Immature natural killer cell (primary cell): ENCODE measurements at places on chromosomes 16 and 17.

GRCh38 chr16:9212621-9213020, 121.2 kb downstream of the HAPSTR1 start:
- DNase-seq: no peak

- no peak for DNase-seq
These were observed 658 bp upstream of the DUSP3 start for GRCh38 chr17:43779145-43780125.

GRCh38 chr16:66906916-66907836, 11.5 kb downstream of the CDH16 start:
- no peak for DNase-seq

DNA sequence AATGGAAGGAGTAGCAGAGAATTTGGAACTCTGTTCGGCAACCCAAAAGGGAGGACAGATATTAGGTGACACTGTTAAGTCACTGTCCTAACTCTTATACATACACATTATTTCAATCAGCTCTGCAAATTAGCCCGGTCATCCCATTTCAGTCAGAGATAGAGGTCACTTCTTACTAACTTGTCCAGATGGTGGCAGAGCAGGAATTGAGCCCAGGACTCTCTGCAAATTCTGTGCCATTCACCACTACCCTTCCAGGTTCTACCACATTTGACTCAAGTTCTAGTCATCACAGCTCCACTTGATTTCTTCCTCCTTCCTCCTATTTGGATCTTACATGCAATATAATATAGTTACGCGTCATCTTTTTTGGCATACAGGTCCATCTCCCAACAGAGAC, 35.9 kb upstream of the NUDT7 start:
- no peak for DNase-seq

GRCh38 chr17:8826808-8827435, 27.8 kb upstream of the MFSD6L start:
- DNase-seq: no peak

- DNase-seq: no peak
These were observed 2.1 kb upstream of the CUEDC1 start for GRCh38 chr17:57957120-57957850.

DNA sequence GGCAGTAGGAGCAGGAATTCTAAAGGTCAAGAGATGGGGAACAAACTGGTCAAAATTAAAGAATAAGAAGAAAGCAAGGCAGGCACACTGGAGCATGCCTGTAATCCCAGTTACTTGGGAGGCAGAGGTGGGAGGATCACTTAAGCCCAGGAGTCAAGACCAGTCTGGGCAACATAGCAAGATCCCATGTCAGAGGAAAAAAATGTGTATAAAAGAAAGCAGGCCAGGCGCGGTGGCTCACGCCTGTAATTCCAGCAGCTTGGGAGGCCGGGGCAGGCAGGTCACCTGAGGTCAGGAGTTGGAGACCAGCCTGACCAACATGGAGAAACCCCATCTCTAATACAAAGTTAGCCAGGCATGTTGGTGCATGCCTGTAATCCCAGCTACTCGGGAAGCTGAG, 43.9 kb downstream of the ZNF207 start:
- DNase-seq: no peak

DNA sequence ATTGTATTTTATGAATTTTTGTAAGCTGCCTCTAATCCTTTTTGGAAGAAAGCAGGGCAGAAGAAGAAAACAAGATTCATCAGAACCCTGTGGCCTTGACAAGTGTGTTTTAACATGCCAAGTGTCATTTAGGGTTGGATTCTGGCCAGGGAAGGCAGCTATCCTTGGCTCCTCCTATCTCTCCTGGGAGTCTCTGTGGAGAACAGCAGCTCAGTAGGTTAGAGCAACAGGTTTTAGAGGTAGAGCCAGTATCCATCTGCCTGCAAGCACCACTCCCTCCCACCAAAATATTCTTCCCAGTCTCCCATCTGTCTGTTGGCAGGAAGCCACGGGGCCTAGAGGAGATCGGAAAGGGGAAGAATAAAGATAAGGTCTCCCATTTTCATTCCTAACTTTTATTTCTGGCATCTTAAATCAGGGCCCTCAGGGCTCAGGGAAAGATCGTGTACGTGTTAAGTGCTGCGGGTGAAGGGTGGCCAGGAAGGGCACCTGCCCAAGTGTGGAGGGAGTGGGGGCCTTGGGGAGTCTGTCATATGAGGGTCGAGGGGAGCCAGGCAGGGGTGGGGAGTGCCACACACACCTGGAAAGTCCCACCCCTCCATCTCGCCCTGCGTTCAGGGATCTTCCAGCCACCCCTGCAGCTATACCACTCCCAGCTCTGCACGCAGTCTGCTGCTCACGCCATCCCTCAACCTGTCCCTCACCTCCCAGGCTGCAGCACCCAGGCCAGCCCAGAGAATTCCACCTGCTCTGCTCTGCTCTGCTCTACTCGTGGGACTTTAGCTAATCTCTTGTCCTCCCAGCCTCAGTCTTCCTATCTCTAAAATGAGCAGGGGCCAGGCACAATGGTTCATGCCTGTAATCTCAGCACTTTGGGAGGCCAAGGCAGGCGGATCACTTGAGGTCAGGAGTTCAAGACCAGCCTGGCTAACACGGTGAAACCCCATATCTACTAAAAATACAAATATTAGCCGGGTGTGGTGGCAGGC, 17.1 kb upstream of the CPSF4L start:
- DNase-seq: no peak

DNA sequence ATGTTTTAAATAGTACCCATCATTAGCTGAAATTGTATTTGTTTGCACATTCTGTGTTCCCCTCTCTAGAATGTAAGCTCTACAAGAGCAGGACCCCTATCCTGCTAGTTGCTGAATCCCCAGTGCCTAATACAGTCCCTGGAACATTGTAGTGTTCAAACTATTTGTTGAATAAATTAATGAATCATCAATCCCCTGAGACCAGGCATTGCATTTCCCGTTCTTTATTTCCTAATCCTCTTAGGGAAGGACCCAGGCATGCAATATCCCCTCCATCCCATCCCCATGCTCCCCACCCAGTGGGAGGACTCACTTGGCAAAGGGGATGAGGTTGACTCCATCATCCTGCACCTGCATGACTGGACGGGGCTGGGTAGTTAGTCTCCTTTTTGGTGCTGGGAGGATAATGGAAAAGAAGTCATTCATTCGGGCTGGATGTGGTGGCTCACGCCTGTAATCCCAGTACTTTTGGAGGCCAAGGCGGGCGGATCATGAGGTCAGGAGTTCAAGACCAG, 3.2 kb downstream of the INCA1 start:
- no peak for DNase-seq

- peak; percentile 8 for DNase-seq
These were observed 30.1 kb upstream of the HAPSTR1 start for GRCh38 chr16:9061358-9061813.

DNA sequence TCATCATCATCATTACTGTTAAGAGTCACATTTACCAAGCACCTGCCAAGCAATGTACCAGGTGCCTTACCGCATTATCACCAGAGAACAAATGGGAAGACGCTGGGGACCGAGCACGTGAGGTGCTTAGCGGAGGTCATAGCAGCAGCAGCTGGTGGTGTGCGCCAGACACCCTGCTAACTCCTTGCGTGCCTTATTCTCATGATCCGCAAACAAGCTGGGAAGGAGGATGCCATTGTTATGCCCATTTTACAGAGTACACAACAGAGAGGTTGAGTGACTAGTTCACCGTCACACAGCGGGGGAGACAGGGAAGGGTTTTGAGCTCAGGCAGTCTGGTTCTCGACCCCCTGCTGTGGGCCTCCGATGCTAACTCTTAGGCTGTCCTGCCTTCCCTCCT, 7.3 kb downstream of the ATP2A3 start:
- DNase-seq: no peak

- DNase-seq: no peak
These were observed 278.6 kb downstream of the HAPSTR1 start for GRCh38 chr16:9370061-9370491.

GRCh38 chr16:62869837-62870236, 833.6 kb upstream of the CDH8 start:
- DNase-seq: no peak

GRCh38 chr17:64306850-64307463, 43.9 kb upstream of the TEX2 start:
- peak; percentile 54 for DNase-seq
